Tibial artery (tissue), 4 donors: ENCODE measurements at places on chromosomes 6 and 20.

DNA sequence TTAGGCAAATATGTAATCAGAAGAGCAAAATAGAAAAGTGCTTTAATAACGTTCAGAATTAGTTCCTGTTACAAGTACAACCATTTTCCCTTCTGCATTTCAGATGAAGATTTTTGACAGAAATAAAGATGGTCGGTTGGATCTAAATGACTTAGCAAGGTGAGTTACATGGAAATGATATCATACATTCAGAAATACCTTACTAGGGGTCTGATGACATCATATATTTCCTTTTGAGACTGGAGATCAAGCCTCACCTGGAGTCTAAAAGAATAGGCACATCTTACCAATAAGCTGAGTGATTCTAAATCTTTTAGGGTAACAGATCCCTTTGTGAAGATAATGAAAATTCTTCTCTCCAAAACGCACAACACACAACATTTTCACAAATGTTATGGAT, 29.8 kb downstream of the SCGN start:
- no peak overlapping the region for H3K4me3 ChIP-seq
- no peaks in the 10 kb centered on the region for H3K36me3 ChIP-seq
- no peak for DNase-seq
- H3K27me3 ChIP-seq = no peaks in the 10 kb centered on the region
- H3K4me1 ChIP-seq = no peaks in the 10 kb centered on the region

DNA sequence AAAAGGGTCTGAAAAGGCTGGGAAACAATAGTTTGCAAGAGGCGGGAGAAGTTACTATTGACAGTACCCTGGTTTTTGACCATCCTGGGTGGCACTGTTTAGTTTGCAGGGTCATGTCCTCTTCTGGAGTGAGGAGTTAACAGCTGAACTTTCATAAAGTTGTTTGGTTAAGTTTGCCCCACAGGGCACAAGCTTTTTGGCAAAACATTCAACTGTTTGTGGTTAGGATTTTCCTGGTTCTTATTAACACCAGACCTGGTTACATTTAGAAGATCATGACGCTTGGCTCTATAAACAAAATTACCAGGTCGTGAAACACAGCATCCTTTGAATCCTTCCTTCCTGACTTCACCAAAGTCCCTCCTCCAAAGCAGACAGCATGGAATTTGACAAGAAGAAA, 106.1 kb downstream of the RIN2 start:
- no peaks in the 10 kb centered on the region for H3K4me1 ChIP-seq
- H3K4me3 ChIP-seq = no peak overlapping the region
- no peaks in the 10 kb centered on the region for H3K36me3 ChIP-seq

GRCh38 chr6:128241216-128241615, 279.2 kb downstream of the PTPRK start:
- H3K4me1 ChIP-seq = peaks cover 10% of the 10 kb centered on the region
- H3K36me3 ChIP-seq = no peaks in the 10 kb centered on the region
- H3K4me3 ChIP-seq = no peak overlapping the region
- H3K27ac ChIP-seq = no peak overlapping the region
- DNase-seq = no peak
- H3K27me3 ChIP-seq = no peaks in the 10 kb centered on the region

DNA sequence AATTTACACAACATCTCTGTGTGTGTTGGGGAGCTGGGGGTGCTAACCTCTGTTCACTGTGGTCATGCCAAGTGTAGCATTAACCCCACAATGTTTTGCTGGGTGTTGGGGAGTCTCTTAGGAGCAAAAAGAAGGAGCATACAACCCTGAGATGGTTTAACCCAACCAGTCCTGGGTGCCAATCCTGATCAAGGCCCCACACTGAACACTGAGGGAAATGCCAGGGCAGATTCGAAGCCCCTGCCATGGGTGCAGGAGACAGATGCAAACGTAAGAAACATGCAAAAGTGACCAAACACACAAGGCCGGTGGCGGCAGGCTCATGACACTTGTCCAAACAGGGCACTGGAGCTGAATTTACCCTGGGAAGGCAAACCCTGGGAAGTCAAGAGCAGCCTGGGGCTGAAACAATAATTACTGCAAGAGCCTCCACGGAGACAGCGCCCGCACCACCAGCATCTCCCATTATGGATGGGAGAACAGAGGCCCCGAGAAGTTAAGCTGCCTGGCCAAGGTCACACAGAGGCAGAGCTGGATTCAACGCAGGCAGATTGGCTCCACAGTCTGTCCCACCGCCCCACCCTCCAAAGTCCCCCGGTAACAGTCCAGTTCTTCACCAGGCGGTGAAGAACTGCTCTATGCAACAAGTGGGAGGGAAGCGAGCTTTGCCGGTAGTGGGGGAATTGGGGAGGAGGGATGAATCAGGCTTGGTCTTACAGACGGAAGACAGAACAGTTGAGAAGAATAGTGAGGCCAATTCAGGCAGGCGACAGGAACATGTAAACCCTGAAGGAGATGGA, 8.5 kb downstream of the ACSS1 start:
- H3K4me1 ChIP-seq = peaks cover 97% of the 10 kb centered on the region
- H3K36me3 ChIP-seq = peaks cover 16% of the 10 kb centered on the region
- H3K27me3 ChIP-seq = no peaks in the 10 kb centered on the region
- H3K27ac ChIP-seq = peak overlapping the region; percentile 52
- H3K4me3 ChIP-seq = no peak overlapping the region
- DNase-seq = peak; percentile 44

- no peak for DNase-seq
- H3K27me3 ChIP-seq = no peaks in the 10 kb centered on the region
- no peaks in the 10 kb centered on the region for H3K36me3 ChIP-seq
- H3K27ac ChIP-seq = no peak overlapping the region
Measured at GRCh38 chr20:30484749-30485070, 772.8 kb upstream of the DEFB115 start.

GRCh38 chr6:37889486-37889885, 70.0 kb downstream of the ZFAND3 start:
- no peaks in the 10 kb centered on the region for H3K36me3 ChIP-seq
- H3K27ac ChIP-seq = no peak overlapping the region
- H3K27me3 ChIP-seq = no peaks in the 10 kb centered on the region
- no peak for DNase-seq
- H3K4me3 ChIP-seq = no peak overlapping the region
- H3K4me1 ChIP-seq = no peaks in the 10 kb centered on the region

DNA sequence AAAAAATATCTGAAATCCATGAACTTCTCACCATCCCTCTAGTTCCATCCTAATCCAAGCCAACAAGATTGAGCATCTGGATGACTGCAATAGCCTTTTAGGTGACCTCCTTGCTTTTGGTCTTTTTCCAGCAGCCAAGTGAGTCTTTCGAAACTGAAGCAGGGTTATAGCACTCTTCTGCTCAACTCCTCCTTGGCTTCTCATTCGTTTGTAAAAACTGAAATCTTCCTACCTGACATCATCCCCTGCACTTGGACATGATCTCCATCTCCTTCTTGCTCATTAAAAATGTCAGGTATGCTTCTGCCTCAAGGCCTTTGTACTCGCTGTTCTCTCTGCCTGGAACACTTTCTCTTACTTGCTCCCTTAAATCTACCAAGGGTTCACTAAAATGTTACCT, 46.0 kb downstream of the STX7 start:
- no peak overlapping the region for H3K4me3 ChIP-seq
- DNase-seq = no peak
- no peak overlapping the region for H3K27ac ChIP-seq
- no peaks in the 10 kb centered on the region for H3K4me1 ChIP-seq
- peaks cover 88% of the 10 kb centered on the region for H3K36me3 ChIP-seq
- no peaks in the 10 kb centered on the region for H3K27me3 ChIP-seq

DNA sequence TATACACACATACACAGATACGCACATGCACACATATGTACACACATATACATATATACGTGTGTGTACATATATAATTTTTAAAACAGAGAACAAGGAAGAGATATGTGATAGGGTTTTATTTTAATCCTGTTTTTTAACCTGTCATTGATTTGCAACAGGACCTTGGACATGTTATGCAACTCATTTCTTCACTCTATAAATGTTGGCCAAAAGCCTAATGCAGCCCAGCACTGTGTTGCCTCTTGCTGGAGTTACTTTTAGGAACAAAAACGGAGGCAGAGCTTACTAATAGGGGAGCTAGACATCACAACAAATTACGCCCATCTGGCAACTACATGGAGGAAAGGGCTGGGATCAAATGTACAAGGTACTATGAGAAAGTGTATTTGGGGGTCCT, 179.9 kb upstream of the TAB2 start:
- H3K27ac ChIP-seq = no peak overlapping the region
- peaks cover 5% of the 10 kb centered on the region for H3K27me3 ChIP-seq
- H3K4me1 ChIP-seq = no peaks in the 10 kb centered on the region
- H3K36me3 ChIP-seq = no peaks in the 10 kb centered on the region
- no peak overlapping the region for H3K4me3 ChIP-seq

DNA sequence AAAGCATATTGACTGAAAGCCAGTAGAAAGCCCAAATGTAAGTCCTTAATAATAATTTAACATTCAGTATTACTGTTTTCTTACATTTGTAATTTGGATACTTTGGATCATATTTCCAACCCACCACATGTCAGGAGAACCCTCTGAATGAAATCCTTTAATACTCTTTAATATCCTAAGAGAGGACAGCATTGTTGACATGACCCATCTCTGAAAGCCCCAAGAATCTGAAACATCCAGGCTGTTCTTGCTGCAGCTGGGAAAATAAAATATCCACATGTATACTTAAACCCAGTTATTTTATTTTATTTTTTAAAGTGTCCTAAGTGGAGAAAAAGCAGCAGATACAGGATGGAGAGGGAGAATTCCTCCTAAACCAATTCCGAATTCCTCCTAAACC, 130.8 kb upstream of the RIPOR2 start:
- no peaks in the 10 kb centered on the region for H3K4me1 ChIP-seq
- no peaks in the 10 kb centered on the region for H3K36me3 ChIP-seq
- no peak overlapping the region for H3K4me3 ChIP-seq

DNA sequence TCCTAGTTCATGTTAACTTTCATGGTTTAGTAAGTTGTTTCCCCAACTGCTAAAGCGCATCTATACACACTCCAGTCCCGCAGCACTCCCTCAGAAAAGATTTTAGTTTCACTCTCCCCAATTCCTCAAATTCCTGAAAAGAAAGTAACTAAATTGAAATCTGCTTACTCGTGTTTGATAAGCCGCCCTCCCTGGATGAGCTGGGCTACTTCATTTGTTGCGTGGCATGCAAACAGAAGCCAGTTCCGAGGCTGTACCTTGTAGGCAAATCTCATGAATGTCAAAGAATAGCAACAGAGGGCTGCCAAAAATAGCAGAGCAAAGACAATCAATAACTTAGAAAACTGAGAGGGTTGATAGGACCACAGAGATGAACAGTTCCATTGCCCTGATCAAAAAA, 16.9 kb downstream of the MPC1 start:
- peak overlapping the region; percentile 9 for H3K27ac ChIP-seq
- no peak for DNase-seq
- H3K4me3 ChIP-seq = no peak overlapping the region
- H3K27me3 ChIP-seq = no peaks in the 10 kb centered on the region
- H3K4me1 ChIP-seq = no peaks in the 10 kb centered on the region

DNA sequence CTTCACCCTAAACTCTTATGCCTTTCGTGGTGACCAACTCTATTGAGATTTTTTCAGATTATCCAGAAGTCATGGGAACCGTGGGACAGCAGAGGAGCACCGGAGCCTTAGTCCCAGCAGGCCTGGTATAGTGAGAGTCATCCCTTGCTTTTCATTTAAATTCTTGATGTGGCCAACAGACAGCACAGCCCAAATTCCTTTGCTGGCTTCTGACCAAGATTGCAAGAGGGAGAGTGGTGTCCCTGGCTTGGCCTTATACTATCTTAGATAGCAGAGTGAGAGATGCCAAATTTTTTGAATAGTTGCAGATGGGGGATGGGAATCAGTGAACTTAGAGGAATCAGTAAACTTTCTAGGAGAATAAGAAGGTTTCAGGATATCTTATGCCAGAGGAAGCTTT, 7.8 kb downstream of the STX11 start:
- peaks cover 9% of the 10 kb centered on the region for H3K4me1 ChIP-seq
- H3K27ac ChIP-seq = no peak overlapping the region
- H3K27me3 ChIP-seq = no peaks in the 10 kb centered on the region
- no peaks in the 10 kb centered on the region for H3K36me3 ChIP-seq
- DNase-seq = peak; percentile 42
- H3K4me3 ChIP-seq = no peak overlapping the region
